Right hindlimb (tissue), 1 donor: ENCODE measurements at places on chromosomes 3 and 15.
A peak's percentile ranks its signal among the peaks of the same experiment; 100 is the strongest.

DNA sequence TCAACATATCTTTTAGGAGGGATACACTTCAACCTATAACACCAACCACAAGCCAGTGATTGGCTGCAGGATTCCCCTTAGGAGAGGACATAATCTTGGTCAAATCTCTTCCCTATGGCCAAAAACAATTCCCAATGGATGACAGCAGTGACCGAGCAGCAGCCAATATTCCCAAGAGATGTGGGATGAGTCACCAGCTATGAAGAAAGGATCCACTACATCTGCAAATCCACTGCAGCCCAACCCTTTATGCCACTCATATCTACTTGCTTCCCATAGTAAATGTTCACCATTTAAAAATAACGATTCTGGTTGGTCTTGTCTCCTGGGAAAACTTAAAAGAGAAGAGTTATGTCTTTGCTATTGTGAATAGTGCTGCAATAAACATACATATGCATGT, 4.5 kb upstream of the IQCF5 start:
- DNase-seq: no peak

GRCh38 chr3:20682573-20682972, 496.6 kb upstream of the SGO1 start:
- DNase-seq: no peak

- DNase-seq: no peak
These were observed 21.0 kb upstream of the LRRN1 start for GRCh38 chr3:3778216-3778615.

DNA sequence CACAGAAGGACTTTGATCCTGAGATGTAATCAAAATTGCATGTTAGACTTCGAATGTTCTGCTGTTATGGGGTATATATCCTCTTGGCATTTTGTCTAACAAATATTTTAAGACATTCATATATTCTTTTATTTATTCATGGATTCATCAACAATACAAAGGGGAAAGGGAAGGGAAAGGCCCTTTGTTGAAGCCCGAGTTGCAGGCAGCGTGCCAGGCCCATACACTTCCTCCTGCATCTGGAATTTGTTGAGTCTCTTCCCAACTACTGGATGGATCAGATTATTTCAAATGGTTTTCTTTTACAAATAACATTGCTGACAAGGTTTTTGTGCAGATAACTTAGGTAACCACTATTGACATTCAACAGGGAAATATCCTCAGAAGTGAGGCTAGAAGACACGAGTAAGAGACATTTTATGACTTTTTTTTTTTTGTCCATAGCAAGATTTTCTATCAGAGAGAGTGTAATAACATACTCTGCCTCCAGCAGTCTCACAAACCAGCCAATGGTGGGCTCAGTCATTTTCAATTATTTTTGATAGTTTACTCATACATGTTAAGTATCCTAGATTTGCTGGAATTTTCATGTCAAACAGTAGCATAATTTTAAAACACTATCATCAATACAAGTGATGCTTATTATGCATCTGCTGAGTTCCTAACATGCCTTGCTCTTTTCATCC, 94.3 kb downstream of the RPL39L start:
- peak; percentile 30 for DNase-seq

GRCh38 chr3:170811928-170812591, 57.9 kb downstream of the RPL22L1 start:
- DNase-seq: peak; percentile 66

GRCh38 chr3:83934192-83935021, 1024.4 kb upstream of the CADM2 start:
- no peak for DNase-seq

GRCh38 chr15:76951220-76951619, 19.7 kb downstream of the RCN2 start:
- DNase-seq: no peak

DNA sequence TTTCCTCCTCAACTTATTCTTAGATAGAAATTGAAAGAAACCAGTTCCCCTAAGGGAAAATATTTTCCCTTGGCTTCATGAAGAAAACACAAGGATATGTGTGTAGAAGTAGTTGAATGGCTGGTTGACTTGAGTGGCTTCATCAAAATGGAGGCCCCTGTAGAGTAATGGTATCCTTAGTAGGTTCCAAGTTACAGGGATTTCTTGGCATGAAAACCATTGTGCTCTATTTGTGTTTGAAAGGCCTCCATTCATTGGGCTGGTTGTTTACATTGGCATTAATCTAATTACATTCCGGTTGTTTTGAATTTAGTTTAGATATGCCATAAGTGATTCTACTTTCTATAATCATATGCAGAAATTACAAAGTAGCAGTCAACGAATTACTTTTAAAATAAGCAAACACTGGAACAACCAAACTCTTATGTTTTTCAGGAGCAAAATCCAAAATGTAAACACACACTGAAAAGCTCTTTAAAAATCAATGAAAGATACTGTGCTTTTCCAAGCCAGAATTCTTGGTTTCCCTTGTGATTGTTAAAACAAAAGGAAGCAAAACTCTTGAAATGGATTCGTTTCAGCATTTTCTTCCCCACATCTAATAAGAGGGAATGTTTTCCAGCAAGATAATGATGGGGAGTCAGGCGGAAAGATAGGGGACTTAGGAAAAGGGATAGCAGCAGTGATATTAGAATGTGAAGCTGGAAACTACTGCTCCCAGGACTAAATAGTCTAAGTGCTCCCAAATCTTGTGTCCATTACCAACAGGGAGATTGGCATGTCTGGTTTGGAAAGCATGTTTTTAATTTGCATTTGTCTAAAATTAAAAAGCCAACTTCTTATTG, 77.0 kb downstream of the EPHA3 start:
- DNase-seq: no peak

- no peak for DNase-seq
These were observed 798.2 kb downstream of the GRM7 start for GRCh38 chr3:7659079-7659478.

- DNase-seq: no peak
These were observed 50.0 kb downstream of the RLBP1 start for GRCh38 chr15:89171136-89172072.

- no peak for DNase-seq
These were observed 7.4 kb upstream of the CAMP start for GRCh38 chr3:48215876-48216275.

DNA sequence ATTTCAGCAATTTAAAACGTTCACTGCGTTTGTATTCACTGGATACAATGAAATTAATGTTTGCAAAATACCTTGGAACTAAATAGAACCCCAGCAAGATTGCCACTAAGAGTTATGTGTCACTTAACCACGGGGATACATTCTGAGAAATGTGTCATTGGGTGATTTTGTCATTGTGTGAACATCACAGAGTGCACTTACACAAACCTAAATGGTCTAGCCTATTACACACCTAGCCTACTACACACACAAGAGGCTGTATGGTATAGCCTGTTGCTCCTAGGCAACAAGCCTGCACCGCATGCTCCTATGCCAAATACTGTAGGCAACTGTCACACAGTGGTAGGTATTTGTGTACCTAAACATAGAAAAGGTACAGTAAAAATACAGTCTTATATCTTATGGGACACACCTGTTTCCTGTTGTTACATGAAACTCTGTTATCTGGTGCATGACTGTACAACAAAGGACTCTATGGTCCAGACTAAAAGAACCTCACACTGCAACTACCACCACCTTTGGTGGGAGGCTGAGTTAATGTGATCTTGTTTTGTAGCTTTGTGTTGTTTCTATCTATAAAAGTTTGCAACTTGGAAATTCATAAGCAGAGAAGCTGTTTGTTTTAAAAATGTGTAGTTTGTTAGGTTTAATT, 92.2 kb upstream of the NTRK3 start:
- no peak for DNase-seq

DNA sequence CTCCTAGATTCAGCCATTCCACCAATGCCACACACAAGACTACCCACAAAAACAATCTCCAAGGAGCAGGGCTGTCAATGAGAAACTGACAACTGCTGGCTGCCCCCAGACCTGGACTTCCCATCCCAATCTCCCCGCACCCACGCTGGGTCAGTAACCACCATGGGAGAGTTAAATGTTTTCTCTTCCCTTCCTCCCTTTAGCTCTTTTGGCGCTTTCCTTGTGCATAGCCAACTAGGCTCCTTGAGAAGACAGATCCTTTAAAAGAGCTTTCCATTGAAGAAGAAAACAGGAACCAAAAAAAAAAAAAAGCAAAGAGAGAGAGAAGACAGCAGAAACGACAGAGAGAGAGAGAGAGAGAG, 8.3 kb downstream of the BCL6 start:
- DNase-seq: no peak

DNA sequence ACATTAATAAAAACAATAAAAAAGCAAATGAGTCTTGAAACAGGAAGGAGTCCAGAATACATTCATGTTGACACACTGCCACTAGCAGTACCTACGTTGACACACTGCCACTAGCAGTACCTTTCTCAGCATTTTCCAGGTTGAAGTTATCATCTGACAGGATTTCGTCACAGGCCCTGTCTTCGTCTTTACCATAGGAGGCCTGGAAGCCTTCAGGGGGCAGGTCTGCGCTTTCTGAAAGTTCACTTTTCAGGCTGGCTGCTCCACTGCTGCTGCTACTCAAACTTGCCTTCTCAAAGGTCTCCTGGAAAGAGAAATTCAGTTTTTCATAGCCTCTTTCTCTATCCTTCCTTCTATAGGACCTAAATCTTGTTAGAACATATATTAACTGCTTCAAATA, 194.7 kb downstream of the NEK10 start:
- DNase-seq: no peak

DNA sequence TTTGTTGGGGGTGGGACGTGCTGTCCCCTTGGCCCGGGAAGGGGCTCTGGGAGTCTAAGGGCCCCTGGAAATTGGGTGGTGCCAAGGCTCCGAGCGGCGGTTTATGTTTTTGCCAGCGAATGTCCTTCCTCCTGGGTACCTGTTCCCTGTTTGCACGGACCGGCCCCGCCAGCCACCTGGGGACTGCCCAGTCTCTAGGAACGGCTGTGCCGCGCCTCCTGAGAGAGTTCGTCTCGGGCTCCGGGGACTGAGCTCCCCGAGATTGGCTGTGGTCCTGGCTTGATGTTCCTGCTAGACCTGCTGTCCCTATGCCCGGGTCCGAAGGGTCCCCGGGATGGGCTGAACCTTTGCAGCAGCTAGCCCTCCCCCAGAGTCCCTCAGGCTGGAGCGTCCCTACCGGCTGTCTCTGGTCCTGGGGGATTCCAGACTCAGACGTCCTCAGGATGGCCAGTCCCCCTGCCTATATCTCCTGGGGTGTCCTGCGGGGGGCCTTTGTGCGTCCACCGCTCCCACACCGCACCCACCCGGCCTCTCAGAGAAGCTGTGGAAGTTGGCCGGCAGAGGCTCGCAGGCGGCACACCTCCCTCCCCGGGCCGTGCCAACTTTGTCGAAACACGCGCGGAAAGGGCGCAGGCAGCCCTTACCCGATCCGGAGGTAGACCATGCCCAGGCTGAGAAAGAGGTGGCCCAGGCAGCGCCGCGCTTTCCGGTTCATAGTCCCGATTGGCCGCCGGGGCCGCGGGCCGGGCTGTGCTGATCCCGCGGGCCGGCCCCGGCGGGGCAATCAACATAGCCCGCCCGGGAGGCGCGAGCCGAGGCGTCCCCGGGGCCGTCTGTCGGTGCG, 547 bp downstream of the WNT7A start:
- DNase-seq: peak; percentile 9

DNA sequence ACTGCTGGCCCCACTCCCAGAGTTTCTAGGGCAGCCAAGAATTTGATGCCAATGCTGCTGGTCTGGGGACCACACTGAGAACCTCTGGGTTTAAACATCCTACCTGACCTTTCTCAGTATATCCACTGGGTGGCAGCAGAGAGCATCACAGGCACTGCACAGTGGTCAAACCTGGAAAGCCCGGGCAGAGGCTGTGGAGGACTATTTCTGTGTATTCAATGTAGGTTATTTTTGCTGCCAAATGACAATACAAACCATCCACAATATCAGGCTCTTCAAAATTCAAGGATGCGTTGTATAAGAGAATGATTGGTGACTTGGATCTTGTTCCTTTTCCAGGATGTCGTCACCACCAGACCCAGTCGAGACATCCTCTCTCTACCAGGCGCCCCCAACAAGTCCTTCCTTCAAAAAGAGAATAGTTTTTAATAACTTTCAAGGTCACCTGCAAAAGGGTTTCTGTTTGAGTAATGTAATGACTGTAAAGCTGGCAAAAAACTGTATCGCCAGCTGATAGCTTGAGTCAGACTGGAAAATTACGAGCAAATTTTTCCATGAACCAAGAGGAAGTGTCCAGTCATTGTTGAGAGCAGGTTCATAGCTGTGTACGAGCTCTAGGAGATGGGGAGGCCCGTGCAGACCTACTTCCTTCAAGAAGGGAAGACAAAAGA, 30.5 kb upstream of the MYZAP start:
- DNase-seq: peak; percentile 78

DNA sequence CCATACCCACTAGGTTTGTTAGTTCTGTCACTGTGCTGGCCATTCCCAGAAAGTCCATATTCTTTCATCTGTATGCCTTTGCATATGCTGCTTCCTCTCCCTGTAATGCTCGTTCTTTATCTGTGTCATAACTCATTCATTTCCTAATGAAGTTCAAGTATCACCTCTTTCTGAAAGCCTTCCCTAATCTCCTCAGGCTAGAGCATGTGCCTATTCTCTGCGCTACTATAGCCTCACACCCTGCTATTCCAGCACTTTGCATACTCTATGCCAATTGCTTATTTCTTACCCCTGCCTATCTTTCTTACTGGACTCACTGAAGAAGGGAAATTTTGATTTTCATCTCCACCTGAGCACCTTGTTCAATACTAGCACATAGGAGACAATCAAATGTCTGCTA, 25.6 kb upstream of the C2CD4B start:
- no peak for DNase-seq

- no peak for DNase-seq
These were observed 261.0 kb downstream of the ROBO1 start for GRCh38 chr3:79506751-79507150.

- DNase-seq: no peak
These were observed 2.6 kb upstream of the BCL2A1 start for GRCh38 chr15:79973456-79974195.

- DNase-seq: no peak
These were observed 327.1 kb downstream of the ZIC1 start for GRCh38 chr3:147736226-147736625.

- no peak for DNase-seq
These were observed 58.9 kb downstream of the TLE3 start for GRCh38 chr15:70038730-70039392.

DNA sequence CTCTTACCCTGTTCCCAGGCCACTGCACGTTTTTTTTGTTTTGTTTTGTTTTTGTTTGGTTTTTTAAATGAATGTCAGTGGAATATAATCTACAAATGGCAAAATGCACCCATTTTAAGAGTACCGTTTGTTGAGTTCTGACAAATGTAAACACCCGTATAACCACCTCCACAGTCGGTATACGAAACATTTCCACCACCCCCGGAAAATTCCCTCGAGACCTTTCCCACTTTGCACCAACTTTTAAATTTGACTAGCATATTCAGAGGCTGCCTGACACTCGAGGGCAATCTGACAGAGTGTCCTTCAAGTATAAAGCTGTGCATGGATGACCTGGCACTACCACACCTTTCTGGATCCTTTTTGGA, 613 bp upstream of the ARHGEF3 start:
- DNase-seq: no peak

GRCh38 chr3:48320996-48321395, 12.5 kb downstream of the SPINK8 start:
- DNase-seq: no peak

- no peak for DNase-seq
These were observed 125.8 kb upstream of the NPHP3 start for GRCh38 chr3:132847849-132848625.
